ENCODE measurements at places on chromosomes 4 and X. TPM values are rescaled to one million over a fixed set of nuclear protein-coding genes. Genes with fewer than 3 reads are reported as not detected.

DNA sequence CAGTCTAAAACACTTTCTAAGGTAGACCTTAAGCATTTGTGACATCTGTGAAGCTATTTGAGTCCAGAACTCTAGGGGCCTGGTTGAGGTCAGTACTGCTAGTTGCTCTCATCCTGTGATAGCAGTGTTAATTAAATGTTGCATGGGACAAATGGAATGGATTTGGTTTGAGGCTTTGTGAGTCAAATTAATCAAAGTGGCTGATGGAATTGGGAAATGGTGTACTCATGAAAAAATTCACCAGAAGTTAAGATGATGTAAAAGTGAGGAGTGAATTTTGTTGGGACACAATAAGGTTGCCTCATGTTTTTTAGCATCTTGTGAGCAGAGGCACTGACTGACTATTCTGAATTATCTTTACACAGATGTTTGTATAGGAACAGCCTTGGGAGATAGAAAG, 99.2 kb upstream of the ARSJ start:
- no peak for DNase-seq

GRCh38 chrX:34509394-34509793, 147.7 kb downstream of the TMEM47 start:
- no peak for DNase-seq

- DNase-seq, result no peak
These were observed 741 bp downstream of the SPATA18 start for GRCh38 chr4:52051615-52052474.

GRCh38 chrX:96436105-96436504, 248.5 kb upstream of the DIAPH2 start:
- no peak for DNase-seq

GRCh38 chrX:140502491-140503237, 2.2 kb downstream of the SOX3 start:
- no peak for DNase-seq

DNA sequence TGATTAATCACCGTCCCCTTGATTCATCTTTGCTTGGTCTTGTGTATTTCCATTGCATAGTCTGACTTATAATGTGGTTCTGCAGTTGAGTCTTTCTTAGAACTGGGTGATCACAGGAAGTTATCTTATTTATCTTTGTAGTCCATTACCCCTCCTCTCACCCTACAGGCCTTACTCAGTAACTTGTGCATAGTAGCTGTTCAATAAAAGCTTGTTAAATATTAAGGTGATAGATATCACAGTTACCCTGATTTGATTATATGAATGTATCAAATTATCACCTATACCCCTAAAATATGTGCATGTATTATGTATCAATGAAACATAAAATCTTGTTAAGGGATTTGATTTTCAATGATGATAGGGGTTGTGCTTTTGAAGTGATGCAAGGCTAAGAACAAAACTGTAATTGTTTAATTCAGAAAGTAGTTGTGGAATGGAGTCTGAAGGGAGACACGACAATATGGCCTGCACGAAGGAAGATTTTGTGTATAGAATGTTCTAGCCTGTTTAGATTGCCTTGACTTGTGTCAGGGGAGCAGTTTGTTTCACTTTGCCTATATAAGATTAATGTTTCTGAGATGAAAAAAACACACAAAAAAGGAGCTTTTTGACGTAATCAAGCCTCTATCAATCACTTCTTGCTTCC, 132.4 kb upstream of the LIMCH1 start:
- DNase-seq, result no peak

GRCh38 chr4:100674976-100675375, 157.2 kb upstream of the EMCN start:
- no peak for DNase-seq

- no peak for DNase-seq
These were observed 2.9 kb upstream of the MSL3 start for GRCh38 chrX:11754958-11755645.

- no peak for DNase-seq
These were observed 23.7 kb upstream of the FAM47B start for GRCh38 chrX:34918856-34919255.

CCKAR gene
- total RNA-seq, result not detected

TEX11 gene
- total RNA-seq, result not detected

CCNB3 gene
- 0.38 TPM for total RNA-seq

AMMECR1 gene
- 6.7 TPM for total RNA-seq

SLC9B1 gene
- 0.72 TPM for total RNA-seq

ATP8A1 gene
- total RNA-seq, result 14.0 TPM

Data from omental fat pad (tissue), 4 donors.